Sigmoid colon (tissue), 7 donors: ENCODE measurements at places on chromosomes 2 and 18. TPM values are rescaled to one million over a fixed set of nuclear protein-coding genes. Genes with fewer than 3 reads are reported as not detected.

DNA sequence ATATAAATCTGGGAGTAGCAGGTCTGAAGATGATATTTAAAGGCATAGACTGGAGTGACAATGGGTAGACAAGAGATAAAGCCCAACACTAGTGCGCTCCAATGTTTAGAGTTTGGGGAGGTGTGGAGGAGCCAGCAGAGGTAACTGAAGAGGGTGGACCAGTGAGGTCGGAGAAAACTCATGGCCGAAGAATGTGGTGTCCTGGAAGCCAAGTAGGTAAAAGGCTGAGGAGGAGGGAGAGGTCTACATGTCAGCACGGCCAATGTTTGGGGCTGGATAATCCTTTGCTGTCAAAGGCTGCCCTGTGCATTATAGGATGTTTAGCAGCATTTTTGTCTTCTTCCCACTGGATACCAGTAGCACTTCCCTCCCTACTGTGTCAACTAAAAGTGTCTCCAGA, 78.8 kb upstream of the KCNE4 start:
- no peak for DNase-seq

DNA sequence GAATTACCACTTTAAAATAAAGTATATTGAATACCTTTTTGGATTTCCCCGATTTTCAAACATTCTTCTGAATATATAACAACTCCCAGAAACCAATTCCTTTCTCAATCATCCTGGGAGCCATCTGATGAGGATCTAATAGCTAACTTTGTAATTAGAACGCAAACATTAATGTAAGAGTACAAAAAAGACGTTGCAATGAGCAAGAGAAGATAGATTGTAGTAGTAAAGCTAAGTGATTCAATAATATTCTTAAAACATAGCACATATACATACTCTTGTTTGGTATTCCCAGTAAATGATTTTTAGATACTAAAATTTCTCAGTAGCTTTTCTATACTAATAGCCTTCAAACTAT, 1.1 kb downstream of the ABCA12 start:
- no peak for DNase-seq

DNA sequence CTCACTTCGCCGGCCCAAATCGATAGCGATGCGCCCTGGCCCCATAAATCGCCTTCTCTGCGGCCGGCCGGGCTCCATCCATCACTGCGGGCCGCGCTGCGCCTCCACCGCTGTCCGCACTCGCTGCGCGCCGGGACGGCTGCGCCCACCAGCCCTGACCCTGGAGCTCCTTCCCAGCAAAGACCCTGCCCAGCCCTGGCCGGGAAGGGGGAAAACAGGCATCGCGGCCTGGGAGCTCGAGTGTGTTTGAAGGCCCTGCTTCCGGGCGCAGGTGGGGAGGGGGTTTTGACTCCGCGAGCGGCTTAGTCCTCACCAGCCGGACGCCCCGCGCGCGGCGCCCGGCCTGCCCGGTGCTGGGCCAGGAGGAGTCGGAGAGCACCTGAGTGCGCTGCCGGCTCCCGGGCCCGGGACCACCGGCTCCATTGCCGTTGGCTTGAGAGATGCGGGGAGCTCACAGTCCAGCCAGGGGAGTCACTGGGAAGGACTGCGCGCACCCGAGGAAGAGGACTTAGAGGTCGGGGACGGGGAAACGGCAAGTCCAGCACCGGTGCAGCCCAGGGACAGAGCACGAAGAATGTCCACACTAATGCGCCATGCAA, 1.1 kb downstream of the PAX8 start:
- no peak for DNase-seq

The HOXD9 gene
- total RNA-seq = 11.2 TPM
